Gastroesophageal sphincter (tissue), 4 donors: ENCODE measurements at places on chromosomes 2 and 18.

DNA sequence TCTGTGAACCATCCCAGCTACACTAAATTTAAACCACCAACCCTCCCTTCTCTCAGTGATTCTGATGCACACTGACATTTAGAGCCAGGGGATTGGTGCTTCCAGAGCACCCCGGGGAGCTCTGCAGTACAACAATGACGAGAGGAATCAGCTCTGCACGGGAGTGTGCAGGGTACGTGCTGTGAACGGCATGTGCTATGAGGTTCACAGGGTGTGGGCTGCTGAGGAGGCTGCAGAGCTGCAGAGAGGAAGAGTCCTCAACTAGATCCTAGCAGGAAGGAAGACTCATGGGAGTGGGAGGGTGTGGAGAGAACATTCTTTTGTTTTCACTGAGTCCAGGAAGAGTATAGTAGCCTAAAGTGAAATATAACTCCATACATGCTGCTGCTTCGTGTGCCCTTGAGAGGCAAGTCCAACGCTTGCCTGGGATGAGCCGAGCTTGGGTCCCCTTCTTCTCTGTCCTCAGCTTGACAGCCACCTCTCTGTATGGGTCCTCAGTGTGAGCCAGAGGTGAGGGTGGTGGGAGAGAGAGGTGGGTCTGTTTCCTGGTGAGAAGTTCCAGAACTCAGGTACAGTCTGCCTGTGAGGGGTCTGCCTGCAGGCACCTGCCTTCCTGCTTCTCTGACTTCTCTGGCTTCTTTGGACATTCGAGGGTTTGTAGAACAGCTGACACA, 118.8 kb downstream of the CTIF start:
- peak; percentile 57 for ATAC-seq

- ATAC-seq: no peak
These were observed 47.3 kb downstream of the SOCS6 start for GRCh38 chr18:70335892-70336726.

DNA sequence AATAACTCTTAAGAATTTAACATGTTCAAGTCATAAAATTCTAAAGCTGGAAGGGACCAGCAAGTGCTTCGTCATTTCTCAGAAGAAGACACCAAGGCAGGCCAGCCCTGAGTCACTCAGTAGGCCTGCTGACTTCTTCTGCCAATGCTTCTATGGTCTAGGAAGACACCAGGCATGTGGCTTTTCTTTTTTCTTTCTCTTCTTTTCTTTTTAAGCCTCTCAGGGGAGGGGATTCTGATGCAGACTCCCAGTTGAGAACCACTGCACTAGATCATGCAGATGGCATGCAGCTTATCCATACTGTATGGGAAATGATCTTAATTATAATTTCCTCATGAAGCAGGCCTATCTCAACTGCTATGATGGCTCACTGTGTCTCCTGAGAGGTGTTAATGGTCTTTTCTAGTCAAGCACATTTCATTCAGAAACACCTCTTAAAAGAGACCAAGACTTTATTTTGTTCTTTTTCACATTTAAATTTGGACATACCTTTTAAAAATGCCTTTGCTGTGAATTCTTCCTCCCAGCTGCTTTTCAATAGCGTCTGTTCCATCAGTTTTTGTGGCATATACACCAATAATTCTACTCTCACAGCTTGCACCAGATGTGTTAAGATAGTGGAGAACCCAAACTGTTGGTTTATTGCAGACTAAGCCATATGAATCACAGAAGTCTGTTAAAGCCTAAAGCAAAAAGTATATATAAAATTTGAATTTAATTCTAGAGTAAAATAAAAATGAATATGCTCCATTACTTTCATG, 11.3 kb downstream of the KCTD18 start:
- no peak for ATAC-seq

GRCh38 chr2:3626118-3626811, 31.4 kb downstream of the COLEC11 start:
- peak; percentile 41 for ATAC-seq

GRCh38 chr18:8484951-8485350, 124.3 kb upstream of the RAB12 start:
- no peak for ATAC-seq

DNA sequence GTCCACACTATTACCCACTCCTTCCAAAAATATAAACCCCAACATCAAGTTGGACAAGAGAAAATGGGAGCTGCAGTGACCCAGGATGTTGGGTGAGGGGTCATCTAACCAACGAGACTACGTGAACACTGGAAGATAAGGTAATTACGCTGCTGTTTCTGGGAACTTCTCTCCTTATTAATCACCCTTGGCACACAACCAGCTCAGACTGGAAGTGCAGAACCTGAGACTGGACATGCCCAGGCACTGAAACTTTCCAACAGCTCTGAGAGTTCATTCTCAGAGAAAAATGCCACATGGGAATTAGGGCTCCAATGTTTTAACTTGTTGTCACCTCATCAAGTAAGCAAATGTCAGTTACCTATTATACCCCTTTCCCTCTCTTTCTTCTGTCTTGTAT, 135.3 kb downstream of the CCDC148 start:
- ATAC-seq: no peak

- no peak for ATAC-seq
These were observed 147.8 kb downstream of the TMEM18 start for GRCh38 chr2:529424-529823.

GRCh38 chr2:177254433-177255226, 9.9 kb downstream of the NFE2L2 start:
- ATAC-seq: no peak

GRCh38 chr2:217033186-217033585, 173.3 kb upstream of the TNP1 start:
- ATAC-seq: no peak

DNA sequence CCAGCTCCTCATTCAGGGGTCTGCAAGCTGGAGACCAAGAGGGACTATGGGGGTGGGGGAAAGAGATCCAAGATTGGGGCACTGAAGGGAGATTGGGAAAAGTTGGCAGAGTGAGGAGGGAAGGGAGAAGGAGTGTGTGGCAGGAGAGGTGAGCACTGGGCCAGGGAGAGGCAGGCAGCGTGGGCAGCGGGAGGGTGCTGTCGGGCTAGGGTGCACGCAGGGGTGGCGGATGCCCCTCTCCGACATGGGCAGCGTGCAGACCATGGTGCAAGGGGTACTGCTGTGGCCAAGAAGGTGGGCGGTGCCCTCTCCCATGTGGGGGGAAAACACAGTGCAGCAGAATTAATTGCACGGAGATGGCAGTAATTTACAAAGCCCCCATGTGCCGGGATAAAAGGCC, 74.1 kb downstream of the CELF4 start:
- no peak for ATAC-seq

GRCh38 chr2:114128263-114128662, 238.4 kb downstream of the ACTR3 start:
- ATAC-seq: no peak

DNA sequence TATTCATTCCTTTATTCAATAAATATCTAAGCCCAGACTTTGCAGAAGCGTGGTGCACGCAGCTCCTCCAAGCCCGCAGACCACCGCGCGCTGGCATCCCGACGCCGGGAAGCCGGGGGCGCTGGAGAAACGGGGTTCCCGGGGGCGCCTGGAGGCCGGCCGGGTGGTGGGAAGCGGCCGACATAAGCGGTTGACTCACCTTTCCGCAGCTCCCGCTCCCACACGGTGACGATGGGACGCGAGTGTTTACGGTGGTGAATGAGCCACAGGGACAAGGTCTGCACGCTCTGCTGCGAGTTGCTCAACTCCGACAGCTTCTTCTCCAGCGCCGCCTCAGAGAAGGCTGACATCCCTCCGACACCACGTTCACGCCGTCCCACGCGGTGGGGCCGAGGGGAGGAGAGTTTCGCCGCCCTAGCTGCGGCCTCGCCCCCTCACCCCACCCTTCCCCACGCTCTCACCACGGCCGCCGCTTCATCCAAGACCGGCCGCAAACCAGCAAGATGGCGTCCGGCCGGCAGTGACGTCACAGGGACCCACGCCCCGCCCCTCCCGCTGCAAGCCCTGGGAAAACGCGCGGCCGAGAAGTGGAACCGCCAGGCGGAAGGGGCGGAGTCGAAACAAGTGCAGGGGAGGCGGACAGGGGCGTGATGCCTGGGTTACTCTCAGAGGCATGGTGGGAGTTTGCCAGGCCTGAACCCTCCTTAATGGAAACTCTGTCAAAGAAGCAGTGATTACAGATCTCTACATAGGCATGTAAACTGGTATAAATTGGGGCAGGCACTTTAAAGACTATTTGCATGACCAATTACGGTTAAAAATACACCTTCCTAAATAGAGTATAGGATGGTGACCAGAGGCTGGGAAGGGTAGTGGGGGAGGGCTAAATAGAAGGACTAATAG, at the start of gene RPRD1A:
Gene RPRD1A, minus strand, starts transcription at position 505 of the 903 bp plus-strand sequence. Its CDS starts 155 bp downstream, at position 350.
- ATAC-seq: peak; percentile 97

GRCh38 chr18:8977701-8978100, 124.8 kb upstream of the NDUFV2 start:
- ATAC-seq: no peak

GRCh38 chr2:197500503-197501131, 438 bp downstream of the HSPE1 start:
- peak; percentile 3 for ATAC-seq

- no peak for ATAC-seq
These were observed 26.7 kb downstream of the RAB1A start for GRCh38 chr2:65103013-65103715.

GRCh38 chr2:182827182-182827879, 39.1 kb downstream of the FRZB start:
- ATAC-seq: no peak

GRCh38 chr2:23828986-23829385, 97.9 kb downstream of the ATAD2B start:
- no peak for ATAC-seq

DNA sequence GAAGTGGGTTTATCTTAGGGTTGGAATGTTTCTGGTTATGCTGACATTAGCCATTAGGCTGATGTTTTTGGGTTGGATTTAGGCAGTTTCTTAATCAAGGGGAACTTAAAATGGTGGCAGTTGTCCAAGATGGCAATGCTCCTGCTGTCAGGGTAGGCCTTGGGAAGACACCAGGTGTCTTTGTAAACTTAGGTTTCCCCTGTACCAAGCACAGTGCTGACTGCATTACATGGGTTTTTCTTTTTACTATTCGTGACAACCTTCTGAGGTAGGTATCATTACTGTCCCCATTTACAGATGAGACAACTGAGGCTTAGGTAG, 528 bp upstream of the ATG16L1 start:
- no peak for ATAC-seq

DNA sequence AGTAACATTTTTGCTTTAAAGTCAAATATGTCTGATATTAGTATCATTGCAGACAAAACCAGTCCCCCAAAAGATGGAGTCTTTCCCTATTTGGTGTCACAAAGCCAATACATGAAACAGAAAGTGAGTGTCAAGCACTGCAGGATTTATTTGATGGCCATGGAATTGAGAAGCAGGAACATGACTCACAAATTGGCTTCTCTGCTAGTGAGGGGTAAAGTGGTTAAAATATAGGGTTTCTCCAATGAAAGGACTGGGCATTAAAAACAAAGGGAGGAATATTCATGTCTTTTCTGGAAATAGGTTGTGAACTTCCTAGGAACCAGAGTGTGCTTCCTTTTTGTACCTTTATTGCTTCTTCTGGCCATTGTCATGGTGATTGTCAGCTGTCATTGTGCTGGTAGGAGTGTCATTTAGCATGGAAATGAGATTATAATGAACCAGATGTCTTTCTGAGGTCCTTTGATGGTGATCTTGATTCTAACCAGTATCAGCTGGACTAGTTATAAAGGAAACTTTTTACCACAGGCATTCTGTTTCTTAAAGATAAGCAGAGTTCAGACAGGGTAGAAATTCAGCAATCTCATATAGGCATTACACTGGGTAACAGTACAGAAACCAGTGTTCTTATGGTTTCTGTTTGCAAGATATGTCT, 4.1 kb downstream of the REG1B start:
- no peak for ATAC-seq

- no peak for ATAC-seq
These were observed 46.6 kb upstream of the AMMECR1L start for GRCh38 chr2:127932199-127932876.

GRCh38 chr2:60936757-60937156, 55.4 kb downstream of the REL start:
- ATAC-seq: no peak

DNA sequence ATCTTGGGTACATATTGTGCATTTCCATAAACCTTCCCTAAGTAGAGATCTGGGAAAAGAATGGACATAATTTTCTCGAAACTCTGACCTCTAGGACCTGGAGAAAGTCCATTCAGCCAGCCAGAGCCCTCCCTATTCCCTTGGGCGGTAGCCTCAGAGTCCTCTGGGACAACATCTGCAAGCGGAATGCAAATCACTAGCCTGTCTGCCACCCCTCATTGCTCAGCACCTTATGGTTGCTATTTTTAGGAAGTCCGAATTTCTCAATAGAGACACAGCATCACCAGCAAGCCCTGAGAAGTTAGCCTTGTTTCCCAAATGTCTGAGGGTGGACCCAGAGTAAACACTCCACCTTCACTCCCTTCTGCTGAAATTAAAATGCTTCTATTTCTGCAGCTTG, 17.6 kb upstream of the CD28 start:
- ATAC-seq: peak; percentile 27

- no peak for ATAC-seq
These were observed 141.6 kb downstream of the ICOS start for GRCh38 chr2:204078003-204078698.

DNA sequence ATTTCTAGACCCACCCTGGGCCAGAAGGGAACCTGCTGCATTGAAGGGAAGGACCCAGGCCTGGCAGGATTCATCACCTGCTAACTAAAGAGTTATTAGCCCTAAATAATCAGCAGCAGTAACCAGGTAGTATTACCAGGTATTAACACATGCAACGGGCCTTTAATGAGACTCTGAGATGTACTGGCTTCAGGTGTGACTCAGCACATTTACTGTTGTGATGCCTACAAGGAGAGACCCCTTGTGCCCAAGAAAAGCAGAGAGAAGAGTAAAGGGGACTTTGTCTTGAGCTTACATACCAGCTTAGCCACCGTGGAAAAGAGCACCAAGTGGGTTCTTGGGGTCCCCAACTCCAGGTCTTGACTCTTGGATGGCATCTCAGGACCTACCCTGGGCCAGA, 243.1 kb upstream of the SLC39A10 start:
- ATAC-seq: no peak

DNA sequence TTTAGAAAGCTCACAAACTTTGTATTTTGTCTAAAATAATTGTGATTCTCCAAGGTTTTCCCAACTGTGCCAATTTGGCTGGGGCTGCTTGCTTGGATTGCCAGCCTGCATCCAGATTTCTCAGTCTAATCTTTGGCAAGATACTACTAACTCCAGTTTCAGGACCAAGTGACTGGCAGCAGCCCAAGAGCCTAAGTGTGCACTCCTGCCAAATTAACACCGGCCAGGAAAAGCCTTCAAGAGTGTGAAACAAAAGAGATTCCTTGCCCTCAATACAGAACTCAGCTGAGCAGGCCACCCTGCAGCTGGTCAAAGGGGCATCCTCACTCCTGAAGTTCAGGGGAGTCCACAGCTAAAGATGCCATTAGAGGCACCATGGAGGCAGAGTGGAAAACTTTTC, 589.0 kb upstream of the ACVR2A start:
- no peak for ATAC-seq

- no peak for ATAC-seq
These were observed 298.2 kb downstream of the CDCA7 start for GRCh38 chr2:173652767-173653431.

GRCh38 chr18:62437235-62438017, 85.4 kb upstream of the ZCCHC2 start:
- ATAC-seq: peak; percentile 88
